Omental fat pad (tissue), 4 donors: ENCODE measurements at places on chromosomes 7 and 10. TPM values are rescaled to one million over a fixed set of nuclear protein-coding genes. Genes with fewer than 3 reads are reported as not detected.

The RPEL1 gene
- not detected for total RNA-seq

The PGAM2 gene
- not detected for total RNA-seq

The NPTX2 gene
- total RNA-seq, result 2.2 TPM

DNA sequence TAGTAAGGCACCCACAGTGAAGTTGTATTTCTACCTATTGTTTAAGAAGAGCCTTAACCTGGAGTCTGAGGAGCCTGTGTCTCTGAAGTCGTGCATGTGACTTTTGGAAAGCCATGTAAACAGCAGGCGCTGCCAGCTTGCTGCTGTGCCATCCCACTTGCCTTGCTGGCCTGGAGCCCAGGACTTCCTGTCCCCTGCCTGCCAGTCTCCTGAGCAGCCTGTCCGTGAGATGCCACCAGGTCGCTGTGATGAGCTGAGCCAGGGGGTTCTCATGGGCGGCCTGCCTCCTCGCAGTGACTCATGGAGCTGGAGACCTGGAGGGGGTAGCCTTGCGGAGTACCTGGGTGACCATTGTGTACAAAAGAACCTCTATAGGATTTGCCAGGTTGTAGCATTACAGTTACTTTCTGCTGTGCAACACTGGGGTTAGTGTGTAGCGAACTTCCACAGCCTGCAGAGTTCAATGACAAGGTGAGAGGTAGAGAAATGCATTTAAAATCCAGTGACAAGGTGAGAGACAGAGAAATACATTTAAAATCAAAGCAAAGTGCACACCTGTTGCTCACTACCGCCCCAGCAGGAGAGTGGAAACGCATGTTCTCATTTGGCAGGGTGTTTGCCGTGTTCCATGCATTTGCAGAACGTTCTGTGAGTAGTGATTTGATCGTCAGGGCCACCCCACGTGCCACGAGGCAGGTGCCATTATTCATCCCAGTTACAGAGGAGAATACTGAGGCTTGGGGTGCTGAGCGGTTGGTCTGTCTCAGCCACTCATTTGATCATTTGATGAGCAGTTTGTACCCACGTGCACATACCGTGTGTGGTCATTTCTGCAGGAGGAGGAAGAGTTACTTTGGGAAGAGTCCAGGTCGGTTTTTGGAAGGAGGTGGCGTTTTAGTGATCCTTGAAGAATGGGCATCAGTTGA lies 36.6 kb upstream of the BHLHA15 start:
- DNase-seq, result no peak

DNA sequence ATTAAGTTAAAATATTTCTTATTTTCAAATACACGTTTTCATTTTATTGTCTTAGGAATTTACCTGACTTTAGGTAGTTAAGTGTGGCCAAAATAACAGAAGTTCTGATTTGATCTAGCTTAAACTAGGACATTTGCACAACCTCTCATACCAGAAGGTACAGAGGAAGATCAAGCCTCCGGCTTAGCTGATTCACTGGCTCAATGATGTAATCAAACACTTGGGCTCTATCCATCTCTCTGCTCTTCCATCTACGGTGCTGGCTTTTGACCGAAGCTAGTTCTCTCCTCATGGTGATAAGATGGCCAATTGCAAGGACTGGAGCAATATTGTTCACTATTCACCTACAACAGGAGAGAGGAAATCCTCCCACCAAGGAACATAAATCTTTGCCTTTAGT lies 12.2 kb upstream of the HYCC1 start:
- DNase-seq, result no peak

The DNMBP gene
- 32.3 TPM for total RNA-seq

The FASTK gene
- total RNA-seq, result 44.0 TPM

DNA sequence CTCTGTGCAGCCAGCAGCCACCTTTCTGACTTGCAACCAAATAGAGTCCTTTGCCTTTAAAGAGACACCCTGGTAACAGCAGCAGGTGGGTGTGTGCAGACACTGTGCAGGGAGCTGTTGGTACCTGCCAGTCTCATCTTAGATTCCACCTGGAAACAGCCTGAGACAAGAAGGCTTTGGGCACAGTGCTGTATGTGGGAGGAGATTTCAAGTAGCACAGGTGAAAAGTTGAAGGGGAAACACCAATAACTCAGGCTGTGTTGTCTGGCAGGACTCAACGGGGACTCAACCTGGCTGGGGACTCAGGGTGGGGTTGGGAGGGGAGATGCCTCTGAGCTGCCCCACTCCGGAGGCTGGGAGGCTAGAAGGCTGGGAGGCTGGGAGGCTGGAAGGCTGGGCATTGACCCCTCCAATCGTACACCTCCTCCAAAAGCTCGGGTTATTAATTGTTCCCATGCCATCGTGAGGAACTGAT lies 6.7 kb downstream of the CPXM2 start:
- DNase-seq, result no peak

DNA sequence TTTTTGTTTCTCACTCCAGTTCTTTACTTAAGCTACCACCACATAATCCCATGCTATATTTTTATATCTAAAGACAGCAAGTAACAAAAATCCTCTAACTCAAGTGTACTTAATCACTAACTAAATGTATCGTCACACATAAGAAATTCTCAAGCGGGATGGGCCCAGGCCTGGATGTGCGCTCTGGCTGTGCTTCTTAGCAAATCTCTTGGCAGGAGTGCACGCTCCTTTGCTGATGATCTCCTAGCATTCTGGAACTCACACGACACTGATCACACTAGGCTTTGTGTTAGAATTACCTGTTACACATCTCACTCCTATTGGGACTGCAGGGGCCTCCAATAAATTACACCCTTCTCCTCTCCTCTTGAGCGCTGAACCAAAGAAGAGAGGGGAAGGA lies 46.7 kb upstream of the CALD1 start:
- no peak for DNase-seq

DNA sequence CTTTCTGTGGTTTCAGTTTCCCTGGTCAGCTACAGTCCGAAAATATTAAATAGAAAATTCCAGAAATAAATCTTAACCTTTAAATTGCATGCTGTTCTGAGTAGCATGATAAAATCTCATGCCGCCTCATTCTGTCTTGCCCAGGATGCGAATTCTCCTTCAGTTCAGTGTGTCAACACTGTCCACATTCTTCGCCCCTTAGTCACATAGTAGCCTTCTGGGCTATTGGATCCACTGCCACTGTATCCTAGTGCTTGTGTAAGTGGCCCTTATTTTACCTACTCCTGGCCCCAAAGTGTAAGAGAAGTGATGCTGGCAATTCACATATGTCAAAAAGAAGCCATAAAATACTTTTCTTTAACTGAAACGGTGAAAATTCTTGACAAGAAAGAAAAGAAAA lies 129.6 kb downstream of the ZWINT start:
- DNase-seq, result no peak

GRCh38 chr10:71323407-71323806 lies 4.3 kb downstream of the SLC29A3 start:
- no peak for DNase-seq

The GPR85 gene
- total RNA-seq, result 0.82 TPM

DNA sequence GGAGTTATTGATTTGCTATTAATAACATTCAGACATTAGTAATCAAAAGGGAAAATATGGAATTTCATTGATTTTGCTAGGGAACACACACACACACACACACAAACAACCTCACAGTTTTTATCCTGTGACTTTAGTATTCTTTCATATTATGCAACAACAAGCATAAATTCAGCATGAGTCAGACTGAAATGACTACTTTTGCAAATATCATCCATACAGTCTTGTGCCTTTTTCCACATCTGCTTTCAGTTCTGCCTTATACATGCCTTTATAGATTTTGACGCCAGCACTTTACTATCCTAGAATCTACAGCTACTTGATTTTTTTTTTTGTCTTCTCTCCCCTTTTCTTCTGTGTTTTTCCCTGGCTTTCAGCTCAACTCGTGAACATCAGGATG lies 975.8 kb upstream of the LRRTM3 start:
- no peak for DNase-seq

DNA sequence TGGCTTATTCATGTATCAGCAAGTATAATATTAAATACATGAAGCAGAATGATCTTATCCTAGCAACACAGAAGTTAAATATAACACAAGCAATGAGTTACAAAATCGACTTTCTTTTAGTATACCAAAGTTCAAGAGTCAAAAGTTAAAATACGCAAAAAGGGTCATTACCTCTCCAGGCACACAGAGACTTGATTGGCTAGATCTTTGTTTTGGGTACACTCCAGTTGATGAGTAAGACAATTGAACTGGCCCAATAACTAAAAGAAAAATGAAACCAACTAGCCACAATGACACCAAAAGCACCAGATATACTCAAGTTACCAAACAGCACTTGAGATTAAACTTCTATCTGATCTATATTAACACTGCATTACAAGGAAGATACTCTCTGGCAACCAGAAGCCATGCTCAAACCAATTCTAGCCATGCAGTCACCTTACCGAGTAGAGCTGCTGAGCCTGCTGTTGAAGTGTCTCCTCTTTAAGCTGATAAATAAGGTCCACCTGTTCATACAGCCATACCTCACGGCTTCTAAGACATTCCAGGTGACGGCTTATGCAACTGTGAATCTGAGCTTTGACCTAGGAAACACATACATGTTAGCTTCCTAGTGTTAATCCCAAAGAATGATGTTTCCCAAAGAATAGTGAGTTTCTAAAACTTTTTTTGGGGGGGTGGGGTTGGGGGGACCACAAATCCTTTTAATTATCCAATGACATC lies 15.6 kb downstream of the NCOA4 start:
- no peak for DNase-seq

GRCh38 chr7:10845225-10845624 lies 128.4 kb upstream of the PHF14 start:
- DNase-seq, result no peak

GRCh38 chr7:90625051-90625450 lies 28.9 kb downstream of the CDK14 start:
- DNase-seq, result no peak

GRCh38 chr7:141145630-141145982 lies 71.7 kb downstream of the TMEM178B start:
- no peak for DNase-seq

The MRLN gene
- not detected for total RNA-seq

DNA sequence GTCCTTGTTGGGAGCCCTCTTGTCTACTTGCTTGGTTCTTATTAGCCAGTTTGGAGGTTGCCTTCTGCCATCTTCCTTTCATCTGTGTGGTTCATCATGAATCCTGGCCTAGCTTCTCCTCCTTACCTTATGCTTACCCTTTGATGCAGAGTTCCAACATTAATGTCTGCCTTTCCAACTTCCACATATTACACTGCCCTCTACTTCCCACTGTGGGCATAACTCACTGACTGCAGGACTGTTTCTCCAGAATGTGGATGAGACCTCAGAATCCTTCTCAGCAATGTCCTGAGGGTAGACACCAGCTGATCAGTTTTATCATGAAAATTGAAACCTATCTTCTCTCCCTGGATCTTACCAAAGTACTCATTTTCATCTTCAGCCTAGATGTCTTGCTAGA lies 491.0 kb downstream of the LRMDA start:
- DNase-seq, result no peak

GRCh38 chr7:130945411-130945811 lies 211.4 kb upstream of the KLF14 start:
- no peak for DNase-seq

The TMEM139 gene
- total RNA-seq, result not detected

The BMI1 gene
- 58.5 TPM for total RNA-seq

The GPRIN2 gene
- total RNA-seq, result 0.46 TPM

- DNase-seq, result no peak
Observed at GRCh38 chr7:28174901-28175661, 5.5 kb downstream of the JAZF1 start.

DNA sequence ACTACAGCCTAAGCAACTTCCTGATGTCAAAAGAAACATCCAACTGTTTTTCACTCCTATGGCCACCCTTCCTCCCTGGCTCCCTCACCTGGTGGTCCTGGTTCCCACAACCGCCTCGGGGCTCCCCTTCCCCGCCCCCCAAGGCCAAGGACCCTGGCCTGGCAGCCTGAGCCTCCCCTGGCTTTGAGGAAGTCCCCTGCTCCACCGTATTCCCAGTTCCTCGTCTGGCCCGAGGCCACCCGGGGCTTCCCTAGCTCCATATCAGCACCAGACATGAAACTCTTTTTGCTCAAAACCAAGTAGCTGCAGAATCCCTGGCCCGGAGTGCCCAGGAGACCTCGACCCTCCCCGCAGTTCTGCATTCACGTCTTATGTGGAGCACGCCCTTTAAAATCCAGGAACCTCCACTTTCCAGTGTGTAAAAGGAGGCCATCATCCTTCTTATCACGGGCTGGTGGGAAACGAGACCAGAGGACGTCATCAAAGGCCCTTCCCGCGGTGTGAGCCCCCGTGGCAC lies 82.9 kb downstream of the PRKAG2 start:
- DNase-seq, result no peak

DNA sequence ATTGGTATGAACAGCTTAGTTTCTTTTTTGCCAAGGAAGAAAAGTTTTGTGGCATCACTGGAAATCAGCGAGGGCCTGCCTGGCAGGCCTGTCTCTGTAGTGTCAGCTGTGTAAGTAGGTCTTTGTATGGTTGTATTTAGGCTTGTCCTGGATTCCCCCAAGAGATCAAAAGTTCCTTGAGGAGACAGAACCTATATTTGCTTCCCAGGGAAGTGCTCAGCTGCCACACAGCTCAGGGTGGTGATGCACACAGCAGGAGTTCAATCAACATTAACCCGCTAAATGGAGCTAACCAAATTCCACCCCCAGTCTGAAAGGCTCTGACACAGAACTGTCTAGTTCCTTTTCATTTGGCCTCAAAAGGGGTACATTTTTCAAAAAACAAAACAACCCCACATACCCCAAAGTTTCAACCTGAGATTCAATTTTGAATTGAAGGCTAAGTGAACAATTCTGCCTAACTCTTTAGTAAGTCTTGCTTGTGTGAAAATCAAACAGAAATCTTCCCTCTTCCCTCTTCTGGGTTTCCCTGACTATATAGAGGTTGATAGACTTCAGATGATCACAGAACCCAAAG lies 124.4 kb downstream of the CLEC2L start:
- DNase-seq, result no peak

DNA sequence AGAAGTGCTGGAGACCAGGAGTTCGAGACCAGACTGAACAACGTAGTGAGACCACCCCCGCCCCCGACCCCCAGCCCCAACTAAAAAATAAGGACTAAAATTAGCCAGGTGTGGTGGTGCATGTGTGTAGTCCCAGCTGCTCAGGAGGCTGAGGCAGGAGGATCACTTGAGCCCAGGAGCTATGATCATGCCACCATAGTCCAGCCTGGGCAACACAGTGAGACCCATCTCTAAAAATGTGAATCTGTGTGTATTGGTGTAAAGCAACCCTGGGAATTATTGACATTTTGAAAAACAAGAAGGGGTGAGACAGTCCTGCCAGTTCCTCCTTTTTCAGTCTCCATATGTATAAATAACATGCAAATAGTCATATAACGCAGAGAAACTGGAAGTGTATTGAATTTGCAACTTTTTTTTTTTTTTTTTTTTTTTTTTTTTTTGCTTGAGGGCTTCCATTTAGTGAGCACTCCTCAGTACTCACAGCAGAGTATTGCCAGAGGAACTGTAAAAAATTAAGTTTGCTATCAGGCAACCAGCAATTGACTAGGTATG lies 3.4 kb upstream of the ITGB1 start:
- DNase-seq, result no peak

The HMX2 gene
- total RNA-seq, result not detected
